ENCODE measurements at places on chromosomes 1 and 21.

DNA sequence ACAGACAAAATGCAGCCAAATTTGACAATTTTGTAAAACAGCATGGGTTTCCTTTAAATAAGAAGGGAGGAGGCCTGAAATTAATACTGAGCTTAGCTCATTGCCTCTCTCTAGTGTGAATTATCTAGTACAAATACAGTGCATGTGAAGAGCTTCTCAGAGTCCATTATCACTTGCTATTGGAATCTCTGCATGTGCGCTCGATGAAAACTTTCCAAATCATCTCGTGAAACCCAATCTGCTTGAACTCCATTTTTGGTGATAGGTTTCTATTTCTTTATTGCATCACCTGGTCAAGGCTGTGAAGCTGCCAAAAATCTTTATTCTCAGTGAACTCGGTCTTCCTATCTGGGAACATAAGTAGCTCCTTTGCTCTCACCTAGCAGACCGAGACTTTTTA is 49.5 kb upstream of the LYPLAL1 start:
- DNase-seq = no peak
- H3K36me3 ChIP-seq = no peaks in the 10 kb centered on the region
- no peaks in the 10 kb centered on the region for H3K27me3 ChIP-seq
- no peak overlapping the region for H3K4me3 ChIP-seq
- no peak overlapping the region for H3K27ac ChIP-seq
- no peaks in the 10 kb centered on the region for H3K4me1 ChIP-seq

GRCh38 chr1:91774520-91775203 is 111.3 kb downstream of the TGFBR3 start:
- no peak for DNase-seq
- no peaks in the 10 kb centered on the region for H3K27me3 ChIP-seq
- H3K27ac ChIP-seq = no peak overlapping the region
- H3K4me1 ChIP-seq = no peaks in the 10 kb centered on the region
- peaks cover 92% of the 10 kb centered on the region for H3K36me3 ChIP-seq

- no peak overlapping the region for H3K27ac ChIP-seq
- H3K27me3 ChIP-seq = no peaks in the 10 kb centered on the region
- H3K4me1 ChIP-seq = no peaks in the 10 kb centered on the region
- DNase-seq = no peak
- H3K4me3 ChIP-seq = no peak overlapping the region
These were observed 147.4 kb downstream of the GDAP2 start for GRCh38 chr1:117782056-117782455.

GRCh38 chr1:65393928-65394327 is 26.5 kb upstream of the LEPR start:
- DNase-seq = no peak
- no peaks in the 10 kb centered on the region for H3K27me3 ChIP-seq
- no peak overlapping the region for H3K4me3 ChIP-seq
- H3K4me1 ChIP-seq = peaks cover 2% of the 10 kb centered on the region
- no peaks in the 10 kb centered on the region for H3K36me3 ChIP-seq

DNA sequence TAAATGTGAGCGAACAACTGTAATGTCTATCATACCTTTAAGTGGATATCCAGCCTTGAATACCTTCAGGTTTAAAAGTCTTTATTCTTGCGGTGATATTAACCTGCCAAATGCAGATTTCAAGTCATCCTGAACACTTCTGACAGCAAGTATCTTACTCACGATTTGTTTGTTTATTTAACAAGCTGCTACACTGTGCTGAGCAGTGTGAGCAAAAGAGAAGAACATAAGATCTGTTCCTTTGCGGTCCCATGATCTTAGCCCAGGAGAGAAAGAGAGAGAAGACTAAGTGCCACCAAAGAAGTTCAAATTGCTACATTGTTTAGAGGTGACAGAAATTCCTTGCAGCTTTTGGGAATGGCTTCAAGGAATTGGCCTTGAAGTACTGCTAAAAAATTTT is 9.5 kb upstream of the IL24 start:
- H3K4me1 ChIP-seq = no peaks in the 10 kb centered on the region
- H3K4me3 ChIP-seq = no peak overlapping the region
- peak; percentile 71 for DNase-seq
- H3K27me3 ChIP-seq = no peaks in the 10 kb centered on the region

GRCh38 chr1:220430586-220430985 is 97.3 kb upstream of the MARK1 start:
- H3K4me1 ChIP-seq = peaks cover 1% of the 10 kb centered on the region
- no peaks in the 10 kb centered on the region for H3K36me3 ChIP-seq
- H3K27me3 ChIP-seq = peaks cover 9% of the 10 kb centered on the region
- no peak overlapping the region for H3K4me3 ChIP-seq

GRCh38 chr1:47021070-47021469 is 2.4 kb upstream of the CYP4X1 start:
- H3K4me3 ChIP-seq = no peak overlapping the region
- H3K27me3 ChIP-seq = peaks cover 8% of the 10 kb centered on the region
- no peaks in the 10 kb centered on the region for H3K36me3 ChIP-seq
- no peak for DNase-seq

- H3K4me3 ChIP-seq = no peak overlapping the region
- no peak overlapping the region for H3K27ac ChIP-seq
- no peak for DNase-seq
- no peaks in the 10 kb centered on the region for H3K4me1 ChIP-seq
- no peaks in the 10 kb centered on the region for H3K36me3 ChIP-seq
- H3K27me3 ChIP-seq = peaks cover 5% of the 10 kb centered on the region
These were observed 46.5 kb upstream of the TENT5B start for GRCh38 chr1:27058966-27059669.

DNA sequence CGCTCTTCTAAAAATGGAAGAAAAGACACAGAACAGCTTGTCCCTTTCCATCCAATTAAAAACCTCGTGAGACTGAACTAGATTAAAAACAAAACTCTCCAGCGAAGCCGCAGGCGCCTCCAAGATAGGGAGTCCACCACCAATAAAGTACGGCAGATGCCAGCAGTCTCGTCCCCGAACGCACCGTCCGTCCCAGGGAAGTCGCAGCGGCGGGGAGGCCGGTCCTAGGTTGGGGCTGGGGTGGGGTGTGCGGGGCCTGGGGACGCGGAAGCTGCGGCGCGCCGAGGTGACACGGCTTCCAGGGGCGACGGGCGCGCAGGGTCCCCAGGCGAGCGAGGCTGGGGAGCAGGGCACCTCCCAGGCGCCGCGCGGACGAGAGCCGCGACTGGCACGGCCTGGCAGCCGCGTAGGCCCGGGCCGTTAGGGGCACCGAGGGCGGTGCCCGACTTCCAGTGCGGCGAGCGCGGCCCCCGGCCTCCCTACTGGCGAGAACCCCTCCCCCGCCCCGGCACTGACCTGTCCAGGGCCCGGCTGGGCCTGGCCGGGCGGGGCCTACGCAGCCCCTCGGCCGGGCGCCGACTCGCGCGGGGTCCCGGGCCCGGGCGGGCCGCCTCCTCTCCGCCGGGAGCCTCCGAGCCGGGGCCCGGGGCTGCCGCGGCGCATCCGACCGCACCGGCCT is 28.3 kb upstream of the A3GALT2 start:
- peak overlapping the region; percentile 93 for H3K4me3 ChIP-seq
- H3K27ac ChIP-seq = peak overlapping the region; percentile 91
- no peak for DNase-seq
- H3K4me1 ChIP-seq = peaks cover 14% of the 10 kb centered on the region
- H3K36me3 ChIP-seq = peaks cover 61% of the 10 kb centered on the region
- H3K27me3 ChIP-seq = no peaks in the 10 kb centered on the region

- no peak overlapping the region for H3K27ac ChIP-seq
- H3K4me1 ChIP-seq = peaks cover 11% of the 10 kb centered on the region
- no peaks in the 10 kb centered on the region for H3K36me3 ChIP-seq
- DNase-seq = no peak
These were observed 347.4 kb downstream of the PTPRU start for GRCh38 chr1:29583727-29584126.

Data from mesenchymal stem cell (in vitro differentiated cells and primary cell).